Stimulated activated CD8-positive, alpha-beta memory T cell treated with anti-CD3 and anti-CD28 coated beads, Interleukin-7, amount 100 ng/mL, for 1 hour (primary cell): ENCODE measurements at places on chromosomes 11 and 22.
A peak's percentile ranks its signal among the peaks of the same experiment; 100 is the strongest.

DNA sequence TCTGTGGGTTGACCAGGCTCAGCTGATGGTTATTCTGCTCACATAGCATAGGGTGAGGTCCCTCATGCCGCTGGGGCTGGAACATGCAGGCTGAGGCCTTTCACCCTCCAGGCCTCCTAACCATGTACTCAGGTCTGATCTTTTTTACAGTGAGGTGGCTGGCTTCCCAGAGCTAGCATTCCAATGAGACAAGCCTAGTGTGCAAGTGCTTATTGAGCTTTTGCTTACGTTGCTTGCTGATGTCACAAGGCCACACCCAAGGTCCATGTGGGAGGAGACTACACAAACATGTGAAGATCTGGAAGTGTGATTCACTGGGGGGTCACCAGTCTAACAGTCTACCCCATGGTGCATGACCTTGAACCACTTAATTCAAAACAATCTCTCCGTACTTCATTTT, 33.9 kb downstream of the ISX start:
- DNase-seq: no peak

GRCh38 chr22:41411021-41411851, 29.5 kb downstream of the TEF start:
- no peak for DNase-seq

- DNase-seq: peak; percentile 59
Observed at GRCh38 chr11:34250732-34251588, 106.8 kb downstream of the ABTB2 start.

GRCh38 chr11:94602430-94603372, 35.5 kb downstream of the PIWIL4 start:
- peak; percentile 14 for DNase-seq

- no peak for DNase-seq
Observed at GRCh38 chr22:25461301-25461700, 103.2 kb upstream of the GRK3 start.

- DNase-seq: no peak
Observed at GRCh38 chr11:117456027-117456720, 128.5 kb downstream of the CEP164 start.

DNA sequence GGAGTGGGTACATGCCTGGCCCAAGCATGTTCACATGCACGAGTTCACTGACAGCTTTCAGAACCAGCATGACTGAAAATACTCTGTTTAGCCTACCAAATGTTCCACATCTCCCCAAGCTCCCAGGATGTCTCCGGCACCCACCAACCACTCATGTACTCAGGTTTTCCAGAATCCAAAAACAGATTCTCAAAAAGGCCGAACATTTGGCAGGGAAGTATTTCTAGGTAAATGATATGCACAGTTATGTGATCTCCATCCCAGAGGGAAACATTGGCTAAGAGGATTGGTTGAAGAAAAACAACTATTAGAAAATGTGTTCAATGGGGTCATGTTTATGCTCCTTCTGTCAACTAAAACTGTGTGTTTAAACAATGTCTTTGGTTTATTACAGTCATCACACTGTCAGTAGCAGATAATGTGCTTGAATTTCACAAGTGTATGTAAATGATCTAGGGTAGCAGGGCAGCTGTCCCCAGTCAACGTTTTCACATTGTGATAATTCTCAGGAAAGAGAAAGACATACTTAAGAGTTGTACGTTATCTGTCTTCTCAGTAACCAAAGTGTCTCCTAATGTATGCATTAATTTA, 52.3 kb downstream of the BARX2 start:
- no peak for DNase-seq

DNA sequence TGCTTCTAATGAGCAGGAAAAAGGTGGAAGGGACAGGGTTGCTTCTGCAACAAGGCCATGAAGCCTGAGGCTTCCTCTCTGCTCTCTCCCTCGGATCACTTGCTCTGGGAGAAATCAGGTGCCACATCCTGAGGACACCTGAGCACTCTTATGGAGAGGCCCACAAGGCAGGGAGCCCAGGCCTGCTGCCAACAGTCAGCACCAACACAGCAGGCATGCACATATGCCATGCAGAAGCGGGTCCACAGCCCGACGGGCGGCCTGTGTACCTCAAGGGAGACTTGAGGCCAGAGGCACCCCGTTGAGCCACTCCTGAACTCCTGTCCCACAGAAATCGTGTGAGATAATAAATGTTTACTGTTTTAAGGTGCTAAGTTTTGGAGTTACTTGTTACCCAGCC, 9.5 kb downstream of the TTLL12 start:
- no peak for DNase-seq

DNA sequence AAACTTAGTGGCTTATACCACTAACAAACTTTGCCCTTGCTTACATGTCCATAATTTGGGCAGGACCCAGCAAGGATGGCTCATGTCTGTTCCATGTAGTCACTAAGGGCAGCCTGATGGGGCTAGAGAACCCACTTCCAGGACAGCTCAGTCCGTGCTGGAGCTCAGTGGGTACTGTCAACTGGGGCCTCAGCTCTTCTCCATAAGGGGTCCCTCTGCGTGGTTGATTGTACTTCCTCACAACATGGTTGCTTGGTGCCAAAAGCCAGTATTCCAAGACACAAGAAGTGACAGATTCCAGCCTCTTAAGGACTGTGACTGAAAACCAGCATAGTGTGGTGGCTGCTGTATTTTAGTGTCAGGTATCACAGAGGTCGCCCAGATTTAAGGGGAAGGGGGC, 675.2 kb downstream of the TBC1D22A start:
- no peak for DNase-seq

DNA sequence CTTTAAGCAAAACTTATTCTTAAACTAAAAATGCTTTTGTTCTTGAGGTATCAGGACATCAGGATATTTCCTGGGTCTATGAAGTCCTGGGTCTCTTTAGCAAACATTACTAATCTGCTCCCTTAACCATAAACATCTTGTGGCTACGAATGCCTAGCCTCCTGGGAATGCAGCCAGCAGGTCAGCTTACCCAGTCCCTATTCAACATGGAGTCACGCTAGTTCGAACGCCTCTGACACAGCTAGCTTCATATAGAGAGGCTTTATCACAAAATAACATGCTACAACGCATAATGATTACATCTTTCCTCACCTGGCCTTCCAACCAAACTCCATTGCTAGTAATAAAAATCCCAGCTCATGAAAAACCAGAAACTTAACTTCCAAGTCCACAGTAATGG, 17.5 kb upstream of the FIBIN start:
- DNase-seq: no peak

GRCh38 chr22:30486661-30487115, 14.9 kb upstream of the SEC14L3 start:
- DNase-seq: no peak

- no peak for DNase-seq
Observed at GRCh38 chr22:38196791-38197419, 4.9 kb upstream of the MAFF start.

DNA sequence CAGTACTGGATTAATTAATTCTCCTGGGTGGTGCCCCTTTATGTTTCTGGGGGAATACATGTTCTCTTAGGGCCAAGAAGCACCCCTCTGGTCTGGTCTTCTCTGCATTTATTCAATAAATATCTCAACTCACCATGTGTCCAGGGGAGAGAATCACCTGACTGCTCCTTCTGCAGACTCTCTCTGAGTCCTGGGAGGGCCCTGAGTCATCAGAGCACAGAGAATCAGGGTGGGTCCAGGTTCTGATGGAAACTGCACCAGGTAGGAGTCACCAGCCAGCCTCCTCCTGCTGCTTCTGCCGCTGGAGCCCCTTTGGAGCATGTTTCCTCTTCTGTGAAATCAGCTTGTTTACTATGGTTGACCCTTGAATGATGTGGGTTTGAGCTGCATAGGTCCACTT, 107.7 kb upstream of the PLET1 start:
- DNase-seq: no peak

- no peak for DNase-seq
Observed at GRCh38 chr11:57348636-57349313, 10.6 kb downstream of the P2RX3 start.

DNA sequence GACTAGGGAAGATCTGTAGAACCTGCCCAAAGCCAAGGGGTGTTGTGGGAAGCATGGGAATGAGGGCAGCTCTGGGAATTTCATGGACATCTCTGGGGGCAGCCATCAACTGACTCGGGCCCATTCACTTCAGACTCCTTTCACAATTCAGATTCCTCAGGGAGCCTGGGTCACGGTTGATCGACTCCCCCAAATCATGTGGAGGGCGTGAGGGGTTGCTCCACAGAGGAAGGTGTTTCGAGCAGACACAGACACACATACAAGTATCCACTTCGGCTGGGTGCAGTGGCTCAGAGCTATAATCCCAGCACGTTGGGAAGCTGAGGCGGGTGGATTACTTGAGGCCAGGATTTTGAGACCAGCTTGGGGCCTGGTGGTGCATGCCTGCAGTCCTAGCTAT, 15.7 kb downstream of the STX3 start:
- DNase-seq: no peak

DNA sequence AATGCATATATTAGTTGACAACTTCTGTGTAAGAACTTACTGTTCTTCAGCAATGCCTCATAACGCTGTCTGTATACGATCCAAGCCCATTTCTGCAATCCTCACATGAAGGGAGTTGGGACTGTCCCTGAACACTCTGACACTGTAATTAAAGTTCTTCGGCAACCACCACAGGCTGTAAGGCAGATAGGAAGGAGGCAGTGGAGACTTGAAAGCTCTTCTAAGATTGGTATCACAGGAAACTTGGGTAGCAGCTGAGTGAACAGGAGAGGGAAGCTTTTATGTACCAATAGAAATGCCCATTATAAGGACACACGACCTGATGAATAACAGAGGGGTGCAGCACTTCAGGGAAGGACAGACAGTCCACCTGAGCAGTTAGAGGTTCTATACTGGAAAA, 12.0 kb upstream of the GAB2 start:
- no peak for DNase-seq

- DNase-seq: no peak
Observed at GRCh38 chr22:39123751-39124581, 26.9 kb downstream of the APOBEC3H start.

DNA sequence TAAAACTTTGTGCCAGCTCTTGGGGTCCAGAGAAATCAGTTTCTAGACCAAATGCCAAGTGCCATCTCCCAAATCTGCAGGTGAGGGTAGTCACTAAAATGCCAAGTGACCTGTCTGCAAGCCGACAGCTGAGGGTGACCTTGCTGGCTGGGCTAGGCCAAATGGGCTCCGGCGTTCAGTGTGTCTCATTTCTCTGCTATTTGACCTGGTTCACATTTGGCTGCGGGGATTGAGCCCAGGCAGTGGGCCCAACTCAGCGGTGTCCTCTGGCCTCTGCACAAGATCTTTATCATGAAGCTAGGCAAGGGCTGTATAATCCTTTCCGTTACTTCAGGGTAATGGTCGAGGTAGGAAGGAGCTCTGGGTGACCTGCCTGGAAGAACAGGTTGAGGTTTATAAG, 87.5 kb downstream of the SNX19 start:
- no peak for DNase-seq

- peak; percentile 58 for DNase-seq
Observed at GRCh38 chr22:39174498-39175352, 22.2 kb upstream of the CBX7 start.

DNA sequence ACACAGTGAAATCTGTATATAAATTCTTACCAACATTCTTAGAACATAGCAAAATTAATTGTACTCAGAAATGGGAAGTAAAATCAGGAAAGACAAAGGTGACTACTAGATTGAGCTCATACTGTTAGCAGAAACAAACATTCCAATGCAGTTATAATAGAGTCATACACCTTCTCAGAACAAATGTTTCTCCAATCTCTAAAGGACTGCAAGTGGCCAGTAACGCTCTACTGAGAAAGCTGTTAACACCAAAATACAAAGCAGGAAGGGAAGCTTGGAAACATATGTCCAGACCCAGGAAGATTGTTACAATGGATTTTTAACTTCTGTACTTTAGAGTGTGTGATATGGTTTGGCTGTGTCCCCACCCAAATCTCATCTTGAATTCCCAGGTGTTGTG, 341.5 kb downstream of the LARGE1 start:
- DNase-seq: no peak

DNA sequence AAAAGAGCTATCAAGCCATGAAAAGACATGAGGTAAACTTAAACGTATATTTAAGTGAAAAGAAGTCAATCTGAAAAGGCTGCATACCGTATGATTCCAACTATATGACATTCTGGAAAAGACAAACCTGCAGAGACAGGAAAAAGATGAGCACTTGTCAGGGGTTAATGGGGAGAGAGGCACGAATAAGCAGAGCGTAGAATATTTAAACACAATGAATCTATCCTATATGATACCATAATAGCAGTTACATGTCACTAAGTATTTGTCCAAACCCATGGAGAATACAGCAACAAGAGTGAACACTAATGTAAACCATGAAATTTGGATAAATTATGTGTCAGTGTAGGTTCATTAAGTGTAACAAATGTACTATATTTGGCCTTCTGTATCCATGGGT, 560.3 kb upstream of the ANO3 start:
- no peak for DNase-seq

DNA sequence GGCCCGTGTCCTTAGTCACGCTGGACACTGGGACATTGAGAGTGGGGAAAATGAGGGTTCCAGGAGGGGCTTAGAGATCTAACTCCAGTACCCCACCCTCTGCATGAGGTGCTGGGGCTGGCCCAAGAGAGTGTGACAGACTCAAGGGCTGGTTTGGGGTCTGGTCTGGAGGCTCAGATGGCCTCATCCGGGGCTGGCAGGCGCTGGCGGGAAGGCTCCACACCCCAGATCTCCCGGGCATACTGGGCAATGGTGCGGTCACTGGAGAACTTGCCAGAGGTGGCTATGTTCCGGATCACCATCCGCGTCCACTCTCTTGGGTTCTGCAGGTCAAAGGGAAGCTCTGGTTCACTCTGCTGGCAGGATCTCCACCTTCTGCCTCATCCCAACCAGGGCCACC, 2.5 kb upstream of the RASGRP2 start:
- no peak for DNase-seq

DNA sequence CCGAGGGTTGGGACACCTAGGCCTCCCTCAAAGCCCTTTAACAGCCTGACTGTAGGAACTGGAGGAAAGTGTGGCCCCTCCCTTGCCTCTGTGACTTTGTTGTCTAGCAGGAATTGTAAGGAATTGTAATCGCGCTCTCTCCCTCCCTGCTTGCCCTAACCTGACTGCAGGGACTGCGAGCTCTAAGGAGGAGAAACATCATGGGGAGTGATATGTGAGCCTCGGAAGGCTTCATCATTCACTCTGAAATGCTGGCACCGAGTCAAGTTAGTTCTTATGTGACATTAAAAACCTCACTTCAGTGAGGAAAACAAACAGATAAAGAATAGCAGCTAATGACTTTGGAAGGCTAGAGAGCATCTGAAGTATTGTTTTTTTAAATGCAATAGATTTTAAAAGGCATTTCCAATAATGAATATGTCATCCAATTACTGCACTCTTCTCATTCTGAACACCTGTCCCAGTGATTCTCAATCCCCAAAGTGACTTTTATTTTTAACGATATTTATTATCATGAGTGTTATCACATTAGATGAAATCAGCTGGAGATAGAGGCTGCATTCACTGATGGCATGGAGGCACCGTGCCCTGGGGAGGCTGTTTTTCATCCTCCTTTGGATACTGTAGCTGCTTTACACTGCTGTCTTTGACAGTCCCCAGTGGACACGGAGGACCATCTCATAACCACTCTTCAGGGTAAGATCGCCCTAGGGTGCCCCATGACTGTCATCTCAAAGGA, 58.5 kb upstream of the NTM start:
- no peak for DNase-seq

- DNase-seq: no peak
Observed at GRCh38 chr11:45155627-45156180, 9.3 kb downstream of the PRDM11 start.
